ENCODE measurements at places on chromosomes 7 and 10. TPM values are rescaled to one million over a fixed set of nuclear protein-coding genes. Genes with fewer than 3 reads are reported as not detected.

Gene ATG9B
- 37.0 TPM for total RNA-seq

GRCh38 chr7:842431-843031, 10.3 kb downstream of the SUN1 start:
- peaks cover 53% of the 10 kb centered on the region for H3K36me3 ChIP-seq
- DNase-seq, result no peak
- H3K27ac ChIP-seq, result no peak overlapping the region

DNA sequence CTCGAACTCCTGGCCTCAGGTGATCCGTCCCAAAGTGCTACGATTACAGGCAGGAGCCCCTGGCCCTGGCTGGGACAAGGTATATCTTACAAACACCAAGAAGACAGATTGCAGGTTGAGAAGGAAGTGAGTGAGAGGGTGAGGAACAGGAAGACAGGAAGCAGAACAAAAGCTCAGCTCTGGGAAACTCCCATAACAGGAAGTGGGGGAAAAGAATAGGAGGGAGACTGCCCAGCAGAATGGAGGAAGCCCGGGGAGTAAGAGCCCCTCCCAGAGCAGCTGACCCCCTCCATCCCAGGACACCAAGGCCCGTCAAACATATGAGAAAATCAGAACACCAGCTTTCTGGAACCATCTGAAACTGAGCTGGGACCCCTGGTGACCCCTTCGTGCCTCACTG, 2.9 kb downstream of the TECPR1 start:
- no peak overlapping the region for H3K4me3 ChIP-seq
- peaks cover 21% of the 10 kb centered on the region for H3K4me1 ChIP-seq

- DNase-seq, result no peak
- H3K36me3 ChIP-seq, result peaks cover 8% of the 10 kb centered on the region
- H3K27me3 ChIP-seq, result no peaks in the 10 kb centered on the region
- H3K4me1 ChIP-seq, result no peaks in the 10 kb centered on the region
- no peak overlapping the region for H3K4me3 ChIP-seq
These were observed 186.7 kb downstream of the SLC25A13 start for GRCh38 chr7:96135241-96135640.

Gene INSYN2A
- not detected for total RNA-seq

GRCh38 chr7:13117103-13117502, 429.7 kb downstream of the ARL4A start:
- no peaks in the 10 kb centered on the region for H3K36me3 ChIP-seq
- no peak overlapping the region for H3K27ac ChIP-seq
- DNase-seq, result no peak
- H3K27me3 ChIP-seq, result no peaks in the 10 kb centered on the region
- H3K4me3 ChIP-seq, result no peak overlapping the region

DNA sequence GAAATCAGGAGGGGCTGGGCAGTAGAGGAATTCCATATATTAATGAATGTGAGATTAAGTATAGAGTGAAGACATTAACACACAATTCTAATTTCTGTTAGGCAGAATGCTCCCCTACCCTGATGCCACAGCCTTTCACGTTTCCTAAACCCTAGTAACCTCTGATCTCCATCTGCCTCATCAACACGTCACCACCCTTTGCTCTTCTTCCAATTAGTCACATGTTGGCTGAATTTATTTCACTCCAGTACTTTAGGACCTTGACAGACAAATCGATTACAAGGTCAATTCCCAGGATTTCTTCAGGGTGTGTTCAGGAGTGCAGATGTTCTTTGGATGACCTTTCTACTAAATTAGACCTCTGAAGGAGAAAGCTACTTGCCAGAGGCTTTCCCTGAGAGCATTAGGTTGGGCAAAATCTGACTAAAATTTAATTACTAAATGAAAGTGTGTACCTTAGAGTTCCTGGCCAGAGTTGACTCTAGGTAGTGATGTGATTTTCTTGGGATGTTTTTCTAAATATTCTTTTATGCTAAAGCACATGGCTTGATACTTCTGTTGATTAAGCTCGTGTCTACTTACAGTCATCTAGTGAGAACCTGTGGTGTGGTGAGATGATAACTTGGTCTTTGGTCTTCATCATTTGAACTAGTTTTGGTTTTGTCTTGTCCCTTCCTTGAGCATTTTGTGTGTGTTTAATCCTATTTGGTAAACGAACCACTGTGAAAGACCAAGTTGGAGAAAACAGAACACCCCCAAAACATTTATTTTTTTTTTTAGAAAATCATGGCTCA, 12.7 kb downstream of the AGR2 start:
- H3K4me1 ChIP-seq, result no peaks in the 10 kb centered on the region
- DNase-seq, result no peak
- H3K27me3 ChIP-seq, result peaks cover 3% of the 10 kb centered on the region
- H3K4me3 ChIP-seq, result no peak overlapping the region
- no peak overlapping the region for H3K27ac ChIP-seq

- no peaks in the 10 kb centered on the region for H3K27me3 ChIP-seq
- H3K4me3 ChIP-seq, result no peak overlapping the region
- DNase-seq, result no peak
- H3K27ac ChIP-seq, result no peak overlapping the region
- no peaks in the 10 kb centered on the region for H3K36me3 ChIP-seq
These were observed 130.6 kb downstream of the TCERG1L start for GRCh38 chr10:131180740-131181415.
